ENCODE measurements at places on chromosomes 1 and 21.

- no peak for DNase-seq
Measured at GRCh38 chr1:172967936-172968335, 82.8 kb downstream of the TNFSF18 start.

- no peak for DNase-seq
Measured at GRCh38 chr1:3698660-3699408, 46.5 kb downstream of the TP73 start.

- DNase-seq: no peak
Measured at GRCh38 chr1:67138813-67139499, 4.2 kb upstream of the C1orf141 start.

DNA sequence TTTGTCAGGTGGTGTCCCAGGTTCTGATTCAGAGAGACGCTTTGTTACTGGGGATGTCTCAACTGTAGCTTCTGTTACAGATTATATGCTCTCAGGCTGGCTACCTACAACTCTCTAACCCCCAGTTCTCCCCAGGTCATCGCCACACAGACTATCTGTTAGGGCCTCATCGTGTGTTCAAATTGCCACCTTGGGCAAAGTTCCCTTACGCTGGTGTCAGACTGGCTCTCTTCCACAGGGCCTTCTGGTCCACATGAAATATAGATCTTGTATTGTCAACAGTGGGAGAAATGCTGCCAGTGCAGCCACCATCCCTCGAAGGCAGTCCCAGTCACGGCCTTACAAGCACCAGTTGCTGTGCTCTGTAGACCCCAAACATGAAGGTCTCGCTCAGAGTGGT, 15.3 kb downstream of the FMO4 start:
- no peak for DNase-seq

GRCh38 chr1:182644886-182645285, 39.5 kb downstream of the RGS8 start:
- no peak for DNase-seq

DNA sequence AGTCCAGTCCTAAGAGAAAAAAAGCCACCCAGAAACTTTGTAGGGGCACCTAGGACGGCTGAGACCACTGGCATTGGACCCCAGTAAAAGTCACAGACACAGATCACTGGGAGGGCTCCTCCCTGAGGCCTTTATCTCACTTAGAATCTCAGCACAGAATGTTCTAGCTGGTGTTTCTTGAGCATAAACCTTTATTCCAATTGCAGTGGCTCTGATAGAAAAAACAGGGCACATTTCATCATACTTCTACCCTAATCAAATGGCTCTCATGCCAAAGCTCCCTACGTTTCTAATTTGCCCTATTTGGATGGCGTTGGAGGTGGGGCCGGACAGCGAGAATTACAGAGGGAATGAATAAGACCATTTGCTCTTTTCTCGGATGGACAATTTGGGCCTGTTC, 53.8 kb downstream of the NGF start:
- DNase-seq: no peak

- DNase-seq: no peak
Measured at GRCh38 chr1:231040800-231041718, 1.0 kb upstream of the FAM89A start.

DNA sequence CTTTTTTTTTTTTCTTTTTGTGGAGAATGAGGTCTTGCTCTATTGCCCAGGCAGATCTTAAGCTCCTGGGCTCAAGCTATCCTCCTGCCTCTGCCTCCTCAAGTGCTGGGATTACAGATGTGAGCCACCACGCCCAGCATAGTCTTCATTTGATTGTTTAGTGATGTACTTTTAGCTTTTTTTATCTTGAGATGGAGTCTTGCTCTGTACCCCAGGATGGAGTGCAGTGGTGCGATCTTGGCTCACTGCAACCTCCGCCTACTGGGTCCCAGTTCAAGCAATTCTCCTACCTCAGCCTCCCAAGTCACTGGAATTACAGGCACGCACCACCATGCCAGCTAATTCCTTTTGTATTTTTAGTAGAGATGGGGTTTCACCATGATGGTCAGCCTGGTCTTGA, 24.0 kb upstream of the LRRC3 start:
- no peak for DNase-seq

- DNase-seq: peak; percentile 2
Measured at GRCh38 chr21:30044447-30045064, 104.8 kb upstream of the GRIK1 start.

GRCh38 chr1:49098866-49099265, 322.2 kb upstream of the BEND5 start:
- no peak for DNase-seq

DNA sequence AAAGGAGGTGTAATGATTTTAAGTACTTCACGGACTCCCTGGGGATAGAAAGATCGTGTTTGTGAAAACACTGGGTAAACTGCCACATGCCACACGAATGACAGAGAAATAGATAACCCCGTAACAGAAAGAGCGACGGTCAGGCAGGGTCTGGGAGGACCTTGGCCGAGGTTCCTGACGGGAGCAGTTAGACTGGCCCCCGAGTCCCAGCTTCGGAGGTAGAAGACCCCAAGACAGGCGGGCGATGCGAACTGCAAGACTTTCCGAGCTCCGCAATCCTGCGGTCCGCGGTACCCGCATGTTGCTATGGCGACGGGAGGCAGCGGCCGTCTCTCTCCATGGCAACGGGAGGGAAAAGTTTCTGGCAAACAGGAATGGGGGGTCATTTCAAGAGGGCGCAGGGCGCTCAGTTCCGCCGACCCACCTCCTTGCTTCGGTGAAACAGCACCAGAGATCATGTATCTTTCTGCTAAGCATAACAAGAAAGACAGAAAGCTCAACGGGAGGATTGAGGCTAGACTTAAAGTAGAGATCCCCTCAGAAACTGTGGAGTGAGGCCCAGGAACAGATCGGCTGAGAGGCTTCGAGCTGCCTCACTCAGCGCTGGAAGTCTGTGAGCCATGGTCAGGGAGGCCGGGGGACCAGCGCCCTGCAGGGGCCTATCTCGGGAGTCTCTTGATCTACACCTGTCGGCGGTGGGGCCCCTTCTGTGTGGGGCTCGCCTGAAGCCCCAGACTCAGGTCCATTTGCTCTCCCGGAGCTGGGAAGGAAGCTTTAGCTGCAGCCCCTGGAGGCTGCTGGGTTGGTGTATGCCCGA, 685 bp upstream of the SYT6 start:
- DNase-seq: peak; percentile 34

GRCh38 chr1:85623061-85623471, 42.5 kb downstream of the CCN1 start:
- no peak for DNase-seq

GRCh38 chr1:205938682-205939081, 4.6 kb downstream of the SLC26A9 start:
- DNase-seq: no peak

GRCh38 chr1:204923201-204923600, 52.5 kb downstream of the NFASC start:
- DNase-seq: no peak

GRCh38 chr1:246492611-246493245, 14.4 kb downstream of the SMYD3 start:
- DNase-seq: no peak

GRCh38 chr1:197065559-197065958, 1.5 kb downstream of the F13B start:
- DNase-seq: no peak

DNA sequence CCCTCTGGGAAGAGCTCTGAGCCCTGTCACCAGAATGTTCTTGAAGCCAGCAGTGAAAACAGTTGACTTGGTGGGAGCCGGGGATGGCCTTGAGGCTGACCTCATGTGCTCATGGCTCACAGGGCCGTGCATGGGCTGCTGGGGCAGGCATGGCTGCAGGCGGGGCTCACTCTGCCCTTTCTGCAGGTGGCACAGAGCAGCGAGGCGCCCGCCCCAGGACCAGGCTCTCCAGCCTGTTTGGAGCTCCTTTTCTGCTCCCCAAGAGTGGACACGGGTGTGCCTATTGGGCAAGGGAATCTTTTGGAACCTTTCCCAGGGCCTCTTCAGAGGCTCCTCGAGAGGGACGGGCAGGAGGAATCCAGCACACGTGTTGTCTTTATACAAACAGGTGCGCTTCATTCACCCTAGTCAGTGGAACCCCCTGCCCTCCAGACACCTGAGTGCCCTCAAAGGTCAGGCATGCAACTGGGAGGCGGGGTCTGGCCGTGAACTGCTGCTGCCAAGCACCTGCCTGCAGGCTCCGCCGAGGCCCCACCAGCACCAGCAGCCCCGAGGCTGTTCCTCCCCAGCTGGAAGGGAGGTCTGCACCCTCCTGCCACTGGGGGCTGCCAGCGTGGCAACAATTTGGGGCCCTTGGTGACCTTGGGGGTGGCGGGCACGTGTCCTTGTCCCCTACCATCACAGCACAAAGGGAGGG, 2.6 kb upstream of the TTC34 start:
- DNase-seq: no peak

- DNase-seq: no peak
Measured at GRCh38 chr1:246261639-246262038, 245.4 kb downstream of the SMYD3 start.

GRCh38 chr1:15139654-15140350, 13.7 kb upstream of the TMEM51 start:
- no peak for DNase-seq

DNA sequence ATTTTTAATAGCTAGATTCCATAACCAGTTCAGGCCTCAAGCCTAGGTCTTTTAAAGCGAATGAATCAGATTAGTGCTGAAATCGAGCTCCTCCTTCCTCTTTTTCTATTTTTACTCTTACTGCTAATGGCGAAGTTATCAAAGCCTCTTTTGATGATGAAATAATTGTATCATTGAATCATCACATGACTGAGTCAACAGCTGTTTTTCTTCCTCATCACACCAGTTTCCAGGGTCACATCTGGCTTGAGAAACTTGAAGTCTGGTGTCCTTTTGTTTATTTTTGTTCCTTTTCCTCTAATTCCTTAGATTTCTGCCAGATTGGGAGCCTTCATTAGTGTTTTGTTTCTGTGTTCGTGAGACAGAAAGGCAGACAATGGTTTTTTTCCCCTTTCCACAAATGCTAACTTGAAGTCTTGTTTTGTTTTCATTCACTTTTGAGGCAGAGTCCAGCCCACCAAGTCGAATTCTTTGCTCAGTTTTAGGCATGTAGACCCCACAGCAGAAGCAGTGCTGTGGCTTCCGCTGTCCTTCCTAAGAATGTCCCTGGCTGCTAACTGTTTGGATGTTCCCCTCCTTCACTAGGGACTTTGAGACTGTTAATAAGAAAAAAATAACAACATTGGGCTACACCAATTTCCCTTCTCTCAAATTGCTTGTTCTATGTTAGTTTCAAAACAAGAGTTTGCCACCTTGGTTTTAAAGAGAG, 51.9 kb upstream of the FMOD start:
- no peak for DNase-seq

GRCh38 chr21:44614961-44615391, 3.1 kb downstream of the KRTAP10-8 start:
- no peak for DNase-seq

- DNase-seq: no peak
Measured at GRCh38 chr1:244211559-244211944, 160.5 kb downstream of the ZBTB18 start.

GRCh38 chr1:107590900-107591622, 373.9 kb downstream of the VAV3 start:
- no peak for DNase-seq

- DNase-seq: no peak
Measured at GRCh38 chr21:31656199-31657095, 3.0 kb upstream of the SOD1 start.

- no peak for DNase-seq
Measured at GRCh38 chr1:21550097-21550496, 40.9 kb downstream of the ALPL start.

DNA sequence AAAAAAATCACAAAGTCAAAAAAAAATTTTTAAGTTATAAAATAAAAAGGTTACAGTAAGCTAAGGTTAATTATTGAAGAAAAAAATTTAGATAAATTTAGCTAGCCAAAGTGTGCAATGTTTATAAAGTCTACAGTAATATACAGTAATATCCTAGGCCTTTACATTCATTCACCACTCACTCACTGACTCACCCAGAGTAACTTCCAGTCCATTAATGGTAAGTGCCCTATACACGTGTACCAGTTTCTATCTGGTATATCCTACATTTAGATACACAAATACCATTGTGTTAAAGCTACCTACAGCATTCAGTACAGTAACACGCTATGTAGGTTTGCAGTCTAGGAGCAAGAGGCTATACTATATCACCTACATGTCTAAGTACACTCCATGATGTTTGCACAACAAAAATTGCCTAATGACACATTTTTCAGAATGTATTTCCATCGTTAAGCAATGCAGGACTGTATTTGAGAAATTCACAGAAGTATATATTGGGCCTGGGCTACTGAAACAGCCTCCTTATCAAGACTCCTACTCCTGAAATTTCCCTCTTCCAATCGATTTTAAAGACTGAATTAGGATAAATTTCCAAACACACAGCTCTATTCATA, 155.1 kb downstream of the COP1 start:
- DNase-seq: no peak

DNA sequence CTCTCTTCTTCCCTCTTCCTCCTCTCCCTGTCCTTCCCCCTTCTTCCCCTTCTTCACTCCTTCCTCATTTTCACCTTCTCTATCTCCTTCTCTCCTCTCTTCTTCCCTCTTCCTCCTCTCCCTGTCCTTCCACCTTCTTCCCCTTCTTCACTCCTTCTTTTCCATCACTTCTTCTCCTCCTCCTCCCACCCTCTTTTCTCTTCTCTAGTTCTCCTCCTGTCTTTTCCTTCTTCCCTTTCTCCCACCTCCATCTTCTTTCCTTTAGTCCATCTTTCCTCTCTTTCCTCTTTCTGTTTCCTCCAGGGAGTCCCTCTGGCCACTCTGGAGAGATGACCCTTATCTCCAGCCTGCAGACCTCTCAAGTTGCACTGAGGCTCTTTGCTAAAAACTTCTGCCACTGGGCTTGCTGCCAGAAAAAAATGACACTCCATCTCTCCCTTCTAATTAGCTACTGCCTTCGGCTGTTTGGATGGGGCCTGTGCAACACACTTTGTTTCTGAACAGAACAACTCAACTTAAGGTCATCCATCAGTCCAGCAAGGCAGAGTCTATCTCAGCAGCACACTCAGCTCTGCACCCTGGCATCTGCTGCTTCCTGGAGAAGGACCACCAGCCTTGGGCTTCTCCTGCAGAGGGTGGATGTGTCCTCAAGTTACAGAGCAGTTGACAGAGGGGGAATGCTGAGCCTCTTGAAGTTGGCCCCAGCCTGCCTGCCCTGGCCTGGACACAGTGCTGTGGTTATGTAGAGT, 538.8 kb downstream of the MATN1 start:
- DNase-seq: peak; percentile 4

DNA sequence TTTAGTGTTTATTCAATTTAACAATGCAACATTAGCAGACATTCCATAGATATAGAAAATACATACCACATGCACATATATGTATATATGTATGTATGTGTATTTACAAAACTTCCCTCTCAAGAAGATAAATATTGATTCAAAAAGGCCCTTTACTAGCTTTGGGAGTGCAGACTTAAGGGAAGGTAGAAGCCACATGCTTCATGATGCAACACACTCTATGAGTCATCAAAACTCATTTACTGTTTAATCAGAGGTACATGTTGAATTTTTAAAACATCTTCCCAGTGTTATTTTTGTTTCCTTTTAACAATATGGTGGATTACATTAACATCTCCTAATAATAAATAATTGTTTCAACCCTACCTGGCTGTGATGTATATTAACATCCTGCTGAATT, 61.4 kb upstream of the KIRREL1 start:
- DNase-seq: no peak

GRCh38 chr1:177748080-177748801, 221.6 kb downstream of the SEC16B start:
- DNase-seq: no peak
